ENCODE measurements at places on chromosomes 5 and 9. TPM values are rescaled to one million over a fixed set of nuclear protein-coding genes. Genes with fewer than 3 reads are reported as not detected.

EGR1 gene
- total RNA-seq, result 11.8 TPM

CCNI2 gene
- total RNA-seq, result 0.14 TPM

GPR21 gene
- total RNA-seq, result not detected

KIF20A gene
- total RNA-seq, result 42.0 TPM

Data from A549 treated with RU486 at 1 μM for 4 hours (cell line).